CD8-positive, alpha-beta memory T cell (primary cell): ENCODE measurements at places on chromosomes 6 and 20. TPM values are rescaled to one million over a fixed set of nuclear protein-coding genes. Genes with fewer than 3 reads are reported as not detected.

The TFEB gene
- total RNA-seq: 12.5 TPM

The IPCEF1 gene
- total RNA-seq: 19.2 TPM

The OR2H1 gene
- not detected for total RNA-seq

The KHDRBS2 gene
- total RNA-seq: not detected

The SFTA2 gene
- not detected for total RNA-seq

The F13A1 gene
- 0.42 TPM for total RNA-seq

The SIRPB2 gene
- total RNA-seq: not detected

The CUL7 gene
- total RNA-seq: 11.7 TPM

The RIMS1 gene
- not detected for total RNA-seq

The SLC4A11 gene
- total RNA-seq: 3.5 TPM

The TCFL5 gene
- 6.2 TPM for total RNA-seq

The ISM1 gene
- 1.6 TPM for total RNA-seq

The SYCP2L gene
- not detected for total RNA-seq
